Nucleus accumbens (tissue), 56 donors: ENCODE measurements at places on chromosomes 1 and 21.

- no peak for DNase-seq
Observed at GRCh38 chr1:218846181-218846580, 327.5 kb upstream of the LYPLAL1 start.

DNA sequence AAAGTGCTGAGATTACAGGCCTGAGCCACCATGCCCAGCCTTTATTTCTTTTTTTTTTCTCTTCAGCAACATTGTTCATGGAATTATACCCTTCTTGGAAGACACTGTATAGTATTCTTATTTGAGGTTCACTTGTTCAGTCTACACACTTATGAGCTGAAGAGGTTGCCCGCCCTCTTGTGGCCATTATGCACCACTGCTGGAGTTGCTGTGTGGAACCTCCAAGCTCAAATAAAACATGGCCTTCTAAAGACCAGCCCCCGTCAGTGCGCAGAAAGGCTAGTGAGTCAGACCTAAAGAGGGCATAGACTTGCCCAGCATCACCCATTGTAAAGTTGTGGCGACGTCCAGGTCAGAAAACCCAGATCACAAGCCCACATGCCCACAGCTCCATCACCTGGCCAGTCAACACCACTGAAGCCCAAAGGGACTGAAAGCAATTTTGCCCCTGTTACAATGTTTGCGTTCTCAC lies 20.4 kb downstream of the LURAP1 start:
- peak; percentile 52 for DNase-seq

- no peak for DNase-seq
Observed at GRCh38 chr1:30412241-30413110, 310.9 kb downstream of the MATN1 start.

- DNase-seq: no peak
Observed at GRCh38 chr1:26811057-26811456, 15.4 kb upstream of the ZDHHC18 start.

GRCh38 chr1:2091611-2092604 lies 41.7 kb downstream of the PRKCZ start:
- no peak for DNase-seq

DNA sequence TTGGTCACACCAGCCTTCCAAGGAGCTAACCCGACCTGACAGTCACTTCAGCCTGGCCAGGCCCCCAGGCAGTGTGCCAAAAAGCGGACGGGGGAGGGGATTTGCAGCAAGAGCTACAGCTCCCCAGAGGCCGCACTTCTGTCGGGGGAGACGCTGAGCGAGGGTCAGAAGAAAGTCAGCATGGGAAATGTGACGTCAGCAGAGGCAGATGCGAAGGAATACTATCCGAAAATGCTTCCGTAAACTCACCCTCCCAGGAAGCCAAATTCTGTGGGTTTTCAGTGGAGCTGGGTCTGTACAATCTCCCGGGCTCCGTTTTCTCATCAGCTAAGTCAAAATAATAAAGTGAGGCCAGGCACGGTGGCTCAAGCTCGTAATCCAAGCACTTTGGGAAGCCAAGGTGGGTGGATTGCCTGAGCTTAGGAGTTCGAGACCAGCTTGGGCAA lies 28.5 kb upstream of the ECE1 start:
- DNase-seq: peak; percentile 38

DNA sequence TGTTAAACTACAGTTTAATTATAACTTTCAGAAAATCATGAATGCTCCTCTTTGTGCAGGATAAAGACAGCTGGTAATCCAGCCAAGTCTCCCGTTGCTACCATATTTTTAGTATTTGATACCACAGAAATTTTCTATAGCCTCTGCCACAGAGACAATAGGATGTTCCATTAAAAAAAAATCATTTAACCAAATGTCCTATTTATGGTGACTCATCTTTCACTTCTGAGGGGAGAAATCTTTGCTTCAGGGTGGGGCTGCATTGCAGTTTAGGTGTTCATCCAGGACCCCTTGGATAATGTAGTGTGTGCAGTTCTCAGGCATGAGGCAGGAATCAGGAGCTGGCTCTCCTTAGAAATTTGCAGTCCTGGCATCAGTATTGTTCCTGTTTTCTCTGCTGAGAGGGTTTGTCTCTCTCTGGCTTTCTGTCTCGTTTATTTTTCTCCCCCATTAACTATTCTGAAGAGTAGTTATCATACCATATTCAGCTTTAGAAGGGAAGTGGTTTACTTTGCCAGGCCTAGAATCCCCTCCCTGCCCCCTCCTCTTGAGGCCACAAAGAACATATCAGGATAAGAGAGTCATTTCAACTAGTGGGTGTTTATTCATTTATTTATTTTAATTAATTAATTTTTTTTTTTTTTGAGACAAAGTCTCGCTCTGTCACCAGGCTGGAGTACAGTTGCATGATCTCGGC lies 3.1 kb downstream of the PRUNE1 start:
- DNase-seq: no peak

- DNase-seq: no peak
Observed at GRCh38 chr21:37700641-37701202, 215.5 kb downstream of the KCNJ6 start.

DNA sequence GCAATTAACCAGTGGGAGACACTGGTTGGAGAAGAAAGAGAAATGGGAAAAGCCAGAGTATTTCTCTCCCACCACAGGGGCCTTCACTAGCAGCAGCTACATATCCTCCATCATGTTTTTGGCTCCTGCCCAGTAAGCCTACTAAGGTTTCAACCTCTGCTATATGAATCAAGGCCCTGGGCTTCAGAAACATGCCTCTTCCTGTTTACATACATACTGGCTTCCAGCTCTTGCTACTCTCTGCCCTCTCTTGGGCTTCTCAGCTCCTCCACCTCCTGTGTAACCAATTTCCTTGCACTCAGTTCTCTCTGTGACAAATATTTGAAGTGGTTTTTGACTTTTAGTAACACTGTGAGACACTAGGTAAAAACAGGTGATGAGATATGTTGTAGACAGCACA lies 80.8 kb downstream of the LRRC7 start:
- no peak for DNase-seq
